Activated T-helper 17 cell treated with anti-CD3 and anti-CD28 coated beads, Interleukin-2, amount 50 U/mL, for 72 hours (primary cell): ENCODE measurements at places on chromosomes 6 and 20.

DNA sequence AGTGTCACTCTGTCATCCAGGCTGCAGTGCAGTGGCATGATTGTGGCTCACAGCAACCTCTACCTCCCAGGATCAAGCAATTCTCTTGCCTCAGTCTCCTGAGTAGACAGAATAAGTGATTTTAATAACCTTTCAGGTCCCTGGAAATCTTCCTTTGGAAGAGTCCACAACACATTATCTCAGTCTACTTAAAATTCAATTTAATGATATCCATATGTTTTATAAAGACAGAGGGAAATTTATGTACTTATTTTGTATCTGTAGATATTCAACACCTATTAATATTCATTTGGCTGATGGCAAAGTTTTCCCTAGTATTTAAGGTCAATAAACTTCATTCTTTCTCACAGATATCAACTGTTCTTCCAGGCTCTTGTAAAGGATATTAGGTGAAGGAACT lies 881.4 kb upstream of the GJE1 start:
- no peak overlapping the region for H3K4me3 ChIP-seq
- H3K27ac ChIP-seq = no peak overlapping the region
- no peaks in the 10 kb centered on the region for H3K36me3 ChIP-seq
- no peak for ATAC-seq
- peaks cover 4% of the 10 kb centered on the region for H3K4me1 ChIP-seq

DNA sequence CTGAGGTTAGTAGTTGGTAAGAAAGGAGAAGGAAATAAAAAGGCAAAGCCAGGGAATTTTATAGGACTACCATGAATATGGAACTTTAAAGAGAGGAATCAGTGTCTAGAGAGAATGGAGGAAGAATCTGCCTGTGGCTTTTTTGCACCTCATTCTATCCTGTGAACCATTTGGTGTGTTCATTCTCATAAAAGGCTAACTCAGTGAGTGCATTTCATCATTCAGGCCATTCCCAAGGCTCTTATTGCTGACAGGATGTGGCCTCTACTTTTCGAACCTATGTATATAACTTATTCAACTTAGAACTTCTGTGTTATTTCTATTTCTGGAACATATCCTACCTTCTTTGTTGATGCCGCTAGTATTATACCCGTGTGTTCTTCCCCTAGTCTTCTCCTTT lies 27.1 kb downstream of the HSF2 start:
- H3K4me1 ChIP-seq = peaks cover 12% of the 10 kb centered on the region
- peaks cover 100% of the 10 kb centered on the region for H3K36me3 ChIP-seq

DNA sequence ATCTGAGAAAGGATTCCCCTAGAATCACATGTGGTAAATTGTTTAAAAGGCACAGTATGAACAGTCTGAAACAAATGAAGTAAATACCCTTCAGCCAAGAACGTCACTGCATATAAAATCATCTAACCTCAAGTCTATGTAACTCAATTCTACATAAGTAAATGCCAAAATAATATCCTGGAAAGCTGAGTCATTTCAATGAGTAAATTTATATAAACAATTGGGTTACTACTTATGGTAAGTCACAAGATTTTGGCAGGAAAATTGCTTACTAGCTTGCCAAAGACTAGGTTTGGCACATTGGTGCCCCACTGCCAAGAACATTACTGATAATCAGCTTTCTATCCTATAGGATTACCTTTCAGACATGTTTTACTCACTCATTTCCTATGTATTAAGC lies 8.4 kb downstream of the GMDS start:
- H3K27me3 ChIP-seq = no peaks in the 10 kb centered on the region
- ATAC-seq = peak; percentile 44
- no peak overlapping the region for H3K4me3 ChIP-seq
- H3K4me1 ChIP-seq = peaks cover 12% of the 10 kb centered on the region

GRCh38 chr6:129360682-129360955 lies 349.4 kb downstream of the ARHGAP18 start:
- peaks cover 3% of the 10 kb centered on the region for H3K4me1 ChIP-seq
- no peak overlapping the region for H3K4me3 ChIP-seq
- no peaks in the 10 kb centered on the region for H3K36me3 ChIP-seq
- H3K27ac ChIP-seq = no peak overlapping the region

DNA sequence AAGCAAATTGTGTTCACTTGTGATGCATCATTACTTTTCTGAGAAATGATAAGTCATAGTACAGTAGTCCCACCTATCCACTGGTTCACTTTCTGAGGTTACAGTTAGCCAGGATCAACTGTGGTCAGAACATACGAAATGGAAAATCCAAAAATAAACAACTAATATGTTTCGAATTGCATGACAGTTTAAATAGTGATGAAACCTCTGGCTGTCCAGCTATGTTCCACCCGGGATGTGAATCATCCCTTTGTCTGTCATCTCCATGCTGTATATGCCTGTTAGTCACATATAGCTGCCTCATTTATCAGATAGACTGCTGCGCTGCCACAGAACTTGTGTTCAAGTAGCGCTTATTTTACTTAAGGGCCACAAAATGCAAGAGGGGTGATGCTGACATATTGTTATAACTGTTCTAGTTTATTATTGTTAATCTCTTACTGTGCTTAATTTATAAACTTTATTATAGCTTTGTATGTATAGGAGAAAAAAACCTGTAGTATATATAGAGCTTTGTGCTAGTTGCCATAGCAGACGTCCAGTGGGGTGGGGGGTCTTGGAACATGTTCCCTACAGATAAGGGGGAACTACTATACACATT lies 29.2 kb downstream of the AFDN start:
- peak overlapping the region; percentile 84 for H3K27ac ChIP-seq
- peak overlapping the region; percentile 50 for H3K4me3 ChIP-seq
- H3K27me3 ChIP-seq = no peaks in the 10 kb centered on the region
- H3K36me3 ChIP-seq = no peaks in the 10 kb centered on the region
- ATAC-seq = peak; percentile 89

GRCh38 chr20:42152575-42152974 lies 534.4 kb upstream of the CHD6 start:
- no peaks in the 10 kb centered on the region for H3K4me1 ChIP-seq
- ATAC-seq = no peak
- no peak overlapping the region for H3K4me3 ChIP-seq
- no peaks in the 10 kb centered on the region for H3K36me3 ChIP-seq
- H3K27me3 ChIP-seq = no peaks in the 10 kb centered on the region

- peak overlapping the region; percentile 61 for H3K4me3 ChIP-seq
- H3K27me3 ChIP-seq = no peaks in the 10 kb centered on the region
- peak overlapping the region; percentile 80 for H3K27ac ChIP-seq
- H3K4me1 ChIP-seq = peaks cover 19% of the 10 kb centered on the region
These were observed 73.0 kb upstream of the BACH2 start for GRCh38 chr6:90369651-90370050.

DNA sequence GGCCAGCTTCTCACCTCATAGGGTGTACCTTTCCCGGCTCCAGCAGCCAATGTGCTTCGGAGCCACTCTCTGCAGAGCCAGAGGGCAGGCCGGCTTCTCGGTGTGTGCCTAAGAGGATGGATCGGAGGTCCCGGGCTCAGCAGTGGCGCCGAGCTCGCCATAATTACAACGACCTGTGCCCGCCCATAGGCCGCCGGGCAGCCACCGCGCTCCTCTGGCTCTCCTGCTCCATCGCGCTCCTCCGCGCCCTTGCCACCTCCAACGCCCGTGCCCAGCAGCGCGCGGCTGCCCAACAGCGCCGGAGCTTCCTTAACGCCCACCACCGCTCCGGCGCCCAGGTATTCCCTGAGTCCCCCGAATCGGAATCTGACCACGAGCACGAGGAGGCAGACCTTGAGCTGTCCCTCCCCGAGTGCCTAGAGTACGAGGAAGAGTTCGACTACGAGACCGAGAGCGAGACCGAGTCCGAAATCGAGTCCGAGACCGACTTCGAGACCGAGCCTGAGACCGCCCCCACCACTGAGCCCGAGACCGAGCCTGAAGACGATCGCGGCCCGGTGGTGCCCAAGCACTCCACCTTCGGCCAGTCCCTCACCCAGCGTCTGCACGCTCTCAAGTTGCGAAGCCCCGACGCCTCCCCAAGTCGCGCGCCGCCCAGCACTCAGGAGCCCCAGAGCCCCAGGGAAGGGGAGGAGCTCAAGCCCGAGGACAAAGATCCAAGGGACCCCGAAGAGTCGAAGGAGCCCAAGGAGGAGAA lies 10.5 kb downstream of the GNAS-AS1 start:
- ATAC-seq = no peak
- peak overlapping the region; percentile 44 for H3K4me3 ChIP-seq
- H3K36me3 ChIP-seq = peaks cover 26% of the 10 kb centered on the region
- peaks cover 43% of the 10 kb centered on the region for H3K27me3 ChIP-seq
- H3K4me1 ChIP-seq = no peaks in the 10 kb centered on the region

GRCh38 chr20:52923123-52923937 lies 48.8 kb upstream of the TSHZ2 start:
- H3K27ac ChIP-seq = no peak overlapping the region
- ATAC-seq = peak; percentile 65
- peaks cover 5% of the 10 kb centered on the region for H3K4me1 ChIP-seq
- H3K4me3 ChIP-seq = no peak overlapping the region
- peaks cover 10% of the 10 kb centered on the region for H3K27me3 ChIP-seq

GRCh38 chr6:108587258-108588059 lies 26.7 kb downstream of the FOXO3 start:
- no peaks in the 10 kb centered on the region for H3K27me3 ChIP-seq
- H3K36me3 ChIP-seq = peaks cover 10% of the 10 kb centered on the region
- peaks cover 48% of the 10 kb centered on the region for H3K4me1 ChIP-seq
- no peak overlapping the region for H3K4me3 ChIP-seq
- no peak for ATAC-seq
